ENCODE measurements at places on chromosomes 6 and 20.

GRCh38 chr6:34149831-34150400, 4.0 kb upstream of the GRM4 start:
- DNase-seq, result no peak

DNA sequence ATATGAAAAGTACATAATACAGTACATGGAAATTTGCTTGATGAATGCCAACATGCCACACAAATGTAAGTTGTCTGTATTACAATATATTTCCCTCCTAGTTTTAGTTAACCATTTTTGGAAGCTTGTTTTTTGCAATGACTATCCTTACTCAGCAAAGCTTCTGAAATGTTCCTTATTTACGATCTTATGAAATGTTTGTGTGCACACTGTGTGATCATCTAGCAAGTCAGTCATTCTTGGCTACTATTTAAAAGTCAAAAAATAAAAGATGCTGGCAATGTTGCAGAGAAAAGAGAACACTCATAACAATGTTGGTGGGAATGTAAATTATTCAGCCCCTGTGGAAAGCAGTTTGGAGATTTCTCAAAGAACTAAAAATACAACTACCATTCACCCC, 33.8 kb downstream of the SUMO4 start:
- no peak for DNase-seq

DNA sequence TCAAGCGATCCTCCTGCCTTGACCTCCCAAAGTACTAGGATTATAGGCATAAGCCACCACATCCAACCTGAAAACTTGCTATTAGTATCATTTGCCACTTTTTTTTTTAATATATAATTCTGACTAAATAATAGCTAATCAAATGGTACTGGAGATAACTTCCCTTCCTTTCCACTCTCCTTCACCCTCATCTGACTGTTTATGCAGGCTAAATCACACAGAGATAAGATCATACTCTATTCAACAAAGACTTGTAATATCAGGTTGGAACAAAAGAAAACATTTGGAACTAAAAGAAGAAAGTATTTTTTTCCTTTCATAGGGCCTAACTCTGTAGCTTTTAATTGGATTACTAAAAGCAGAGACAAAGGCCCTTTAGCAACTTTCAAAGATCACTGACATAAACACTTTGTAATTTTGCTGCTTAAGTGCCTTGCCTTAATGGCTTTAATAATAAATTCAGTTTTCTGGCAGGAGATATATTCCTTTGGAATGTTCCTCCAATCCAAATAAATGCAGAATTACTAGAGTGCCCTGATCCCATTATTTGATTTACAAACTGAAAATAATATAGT, 198.7 kb upstream of the ASCC3 start:
- DNase-seq, result no peak

DNA sequence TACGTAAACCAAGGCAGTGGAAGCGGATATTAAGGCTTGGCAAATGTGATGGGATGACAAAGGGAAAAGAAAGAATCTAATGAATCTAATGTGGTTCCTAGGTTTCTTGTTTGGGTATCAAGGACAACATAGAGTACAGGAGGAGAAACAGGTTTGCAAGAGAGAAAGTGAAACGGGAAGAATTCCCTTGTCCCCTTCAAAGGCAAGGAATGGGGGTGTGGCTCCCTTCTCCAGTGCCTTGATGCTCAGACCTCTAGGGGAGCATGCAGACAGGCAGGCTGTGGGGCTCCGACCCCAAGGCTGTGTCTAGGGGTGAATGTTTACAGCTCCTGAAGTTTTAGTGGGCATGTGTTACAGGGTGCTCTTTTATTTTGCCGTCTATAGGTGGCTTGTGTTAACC, 317.5 kb upstream of the HSF2 start:
- DNase-seq, result no peak

DNA sequence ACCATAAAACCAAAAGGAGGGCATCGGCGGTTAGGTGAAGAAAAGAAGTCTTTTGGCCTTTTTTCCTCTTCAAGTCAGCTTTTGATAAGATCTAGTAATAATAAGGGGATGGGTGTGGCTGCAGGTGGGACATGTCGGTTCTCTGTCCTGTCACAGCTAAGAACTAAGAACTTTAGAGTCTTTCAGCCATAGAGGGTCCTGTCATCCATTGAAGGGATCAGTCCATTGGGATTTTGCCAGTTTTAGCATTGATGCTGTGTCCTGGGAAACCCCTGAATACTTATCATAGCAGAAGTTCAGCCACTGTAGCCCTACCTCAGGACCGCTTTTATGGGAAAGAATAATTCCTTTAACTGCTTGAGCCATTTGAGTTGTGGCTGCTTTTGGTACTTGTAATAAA, 18.2 kb upstream of the SCP2D1 start:
- no peak for DNase-seq

DNA sequence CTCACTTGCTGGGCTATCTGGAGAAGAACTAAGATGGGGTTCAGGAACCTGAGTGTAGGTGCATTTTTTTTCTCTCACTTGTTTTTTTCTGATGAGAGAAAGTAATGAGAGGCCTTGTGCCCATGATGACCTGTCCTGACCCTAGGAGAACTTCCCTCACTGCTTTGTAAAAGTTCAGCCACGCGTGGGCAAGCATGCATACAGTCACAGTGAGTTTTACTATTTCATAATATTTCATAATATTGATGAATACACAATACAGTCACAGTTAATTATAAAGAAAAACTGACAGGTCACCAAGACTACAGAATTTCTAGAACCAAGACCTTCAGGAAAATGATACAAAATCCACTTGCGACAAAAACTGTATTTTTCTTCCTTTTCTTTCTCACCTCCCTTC, 111.8 kb downstream of the MAP7 start:
- DNase-seq, result no peak

DNA sequence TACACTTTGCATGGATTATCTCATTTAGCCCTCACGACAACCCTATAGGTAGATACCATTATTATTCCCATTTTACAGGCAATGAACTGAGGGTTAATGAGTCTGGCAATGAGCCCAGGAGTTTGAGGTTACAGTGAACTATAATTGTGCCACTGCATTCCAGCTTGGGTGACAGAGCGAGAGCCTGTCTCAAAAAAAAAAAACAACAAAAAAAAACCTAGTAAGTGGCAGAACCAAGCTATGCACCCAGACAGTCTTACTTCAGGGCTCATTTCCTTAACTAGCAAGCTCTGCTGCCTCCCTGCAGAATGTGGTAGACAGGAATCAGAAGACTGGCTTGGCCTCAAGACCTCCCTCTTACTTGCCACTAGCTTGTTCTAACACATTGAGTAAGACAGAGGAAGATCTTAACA, 71.9 kb upstream of the RREB1 start:
- DNase-seq, result no peak

Measured in stimulated activated CD4-positive, alpha-beta T cell treated with anti-CD3 and anti-CD28 coated beads, Interleukin-12 subunit alpha, Interleukin-12 subunit beta, amount 100 ng/mL, for 48 hours (primary cell).